T-helper 9 cell (primary cell): ENCODE measurements at places on chromosomes 6 and 20.

GRCh38 chr20:56004007-56004406 lies 1.3 kb downstream of the CBLN4 start:
- no peak for DNase-seq

DNA sequence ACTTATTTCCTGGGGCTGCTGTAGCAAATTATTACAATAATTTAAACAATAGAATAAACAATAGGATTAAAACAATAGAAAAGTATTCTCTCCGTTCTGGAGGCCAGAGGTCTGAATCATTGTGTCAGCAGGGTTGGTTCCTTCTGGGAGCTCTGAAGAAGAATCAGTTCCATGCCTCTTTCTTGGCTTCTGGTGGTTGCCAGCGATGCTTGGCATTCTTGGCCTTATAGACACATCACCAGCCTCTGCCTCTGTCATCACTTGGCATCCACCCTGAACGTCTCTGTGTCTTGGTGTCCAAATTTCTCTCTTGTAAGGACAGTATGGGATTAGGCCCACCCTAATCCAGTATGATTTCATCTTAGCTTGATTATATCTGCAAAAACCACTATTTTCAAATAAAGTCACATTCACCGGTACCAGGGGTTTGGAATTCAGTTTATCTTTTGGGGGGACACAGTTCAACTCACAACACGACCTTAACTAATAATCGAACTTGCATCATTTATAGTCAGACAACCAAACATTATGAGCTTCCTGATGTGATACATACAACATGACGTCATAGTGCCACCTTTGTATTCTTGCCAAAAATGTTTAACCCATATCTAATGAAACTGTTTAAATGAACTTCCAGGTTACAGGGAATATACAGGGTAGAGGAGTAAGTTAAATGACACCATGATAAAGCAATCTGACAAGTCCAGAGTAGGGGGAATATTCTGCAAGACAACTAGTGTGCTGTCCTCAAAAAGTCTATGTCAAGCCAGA lies 84.7 kb upstream of the RNF24 start:
- no peak for DNase-seq

DNA sequence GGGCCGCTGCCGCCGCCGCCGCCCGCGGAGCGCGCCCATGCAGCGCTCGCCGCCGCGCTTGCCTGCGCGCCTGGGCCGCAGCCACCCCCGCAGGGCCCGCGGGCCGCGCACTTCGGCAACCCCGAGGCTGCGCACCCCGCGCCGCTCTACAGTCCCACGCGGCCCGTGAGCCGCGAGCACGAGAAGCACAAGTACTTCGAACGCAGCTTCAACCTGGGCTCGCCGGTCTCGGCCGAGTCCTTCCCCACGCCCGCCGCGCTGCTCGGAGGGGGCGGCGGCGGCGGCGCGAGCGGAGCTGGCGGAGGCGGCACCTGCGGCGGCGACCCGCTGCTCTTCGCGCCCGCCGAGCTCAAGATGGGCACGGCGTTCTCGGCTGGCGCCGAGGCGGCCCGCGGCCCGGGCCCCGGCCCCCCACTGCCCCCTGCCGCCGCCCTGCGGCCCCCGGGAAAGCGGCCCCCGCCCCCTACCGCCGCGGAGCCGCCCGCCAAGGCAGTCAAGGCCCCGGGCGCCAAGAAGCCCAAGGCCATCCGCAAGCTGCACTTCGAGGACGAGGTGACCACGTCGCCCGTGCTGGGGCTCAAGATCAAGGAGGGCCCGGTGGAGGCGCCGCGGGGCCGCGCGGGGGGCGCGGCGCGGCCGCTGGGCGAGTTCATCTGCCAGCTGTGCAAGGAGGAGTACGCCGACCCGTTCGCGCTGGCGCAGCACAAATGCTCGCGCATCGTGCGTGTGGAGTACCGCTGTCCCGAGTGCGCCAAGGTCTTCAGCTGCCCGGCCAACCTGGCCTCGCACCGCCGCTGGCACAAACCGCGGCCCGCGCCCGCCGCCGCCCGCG lies 730 bp downstream of the INSM1 start:
- DNase-seq = no peak

- no peak for DNase-seq
Measured at GRCh38 chr6:88171312-88171711, 5.2 kb upstream of the CNR1 start.

DNA sequence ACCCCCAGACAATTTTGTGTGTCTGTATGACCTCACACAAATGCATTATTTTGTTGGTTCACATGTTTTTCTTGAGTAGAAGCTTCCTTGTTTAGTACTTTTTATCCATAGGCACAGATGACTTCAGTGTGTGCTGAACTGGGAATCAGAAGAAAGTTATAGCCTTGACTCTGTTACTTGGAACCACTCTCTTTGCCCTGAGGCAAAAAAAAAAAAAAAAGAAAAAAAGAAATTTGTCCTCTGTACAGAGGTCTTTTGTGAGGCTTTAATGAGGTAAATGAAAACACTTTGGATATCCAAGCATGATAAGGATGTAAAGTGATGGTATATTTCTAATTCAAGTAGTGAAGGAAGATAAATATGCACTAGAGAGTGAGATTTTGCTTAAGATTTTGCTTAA lies 51.9 kb downstream of the TRMT11 start:
- no peak for DNase-seq
